Upper lobe of right lung (tissue), 1 donor: ENCODE measurements at places on chromosomes 7 and 10. TPM values are rescaled to one million over a fixed set of nuclear protein-coding genes. Genes with fewer than 3 reads are reported as not detected.

Gene RELN
- total RNA-seq, result 5.6 TPM

Gene RNF148
- total RNA-seq, result 1.9 TPM

Gene PLEKHA8
- 11.3 TPM for total RNA-seq

Gene CYP3A5
- total RNA-seq, result 15.1 TPM

Gene TMEM225B
- total RNA-seq, result 1.0 TPM

Gene NEUROG3
- not detected for total RNA-seq

Gene CABCOCO1
- total RNA-seq, result not detected

DNA sequence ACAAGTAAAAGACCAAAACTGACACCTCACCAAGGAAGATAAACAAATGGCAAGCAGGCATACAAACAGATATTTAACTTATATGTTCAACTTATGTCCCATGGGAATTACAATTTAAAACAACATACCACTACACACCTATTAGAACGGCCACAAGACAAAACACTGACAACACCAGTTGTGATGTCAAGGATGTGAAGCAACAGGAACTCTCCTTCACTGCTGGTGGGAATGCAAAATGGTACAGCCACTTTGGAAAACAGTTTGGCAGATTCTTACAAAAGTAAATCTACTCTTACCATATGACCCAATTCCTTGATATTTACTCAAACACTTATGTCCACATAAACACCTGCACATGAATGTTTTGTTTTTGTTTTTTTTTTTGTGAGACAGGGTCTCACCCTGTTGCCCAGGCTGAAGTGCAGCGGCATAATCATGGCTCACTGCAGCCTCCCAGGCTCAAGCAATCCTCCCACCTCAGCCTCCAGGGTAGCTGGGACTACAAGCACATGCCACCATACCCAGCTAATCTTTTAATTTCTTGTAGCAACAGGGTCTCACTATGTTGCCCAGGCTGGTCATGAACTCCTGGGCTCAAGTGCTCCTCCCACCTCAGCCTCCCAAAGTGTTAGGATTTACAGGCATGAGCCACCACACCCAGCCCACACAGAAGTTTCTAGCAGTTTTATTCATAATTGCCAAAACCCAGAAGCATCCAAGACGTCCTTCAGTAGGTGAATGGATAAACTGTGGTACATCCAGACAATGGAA, 27.3 kb downstream of the HERC4 start:
- H3K36me3 ChIP-seq, result no peaks in the 10 kb centered on the region
- H3K4me3 ChIP-seq, result no peak overlapping the region
- no peak overlapping the region for H3K27ac ChIP-seq
- no peaks in the 10 kb centered on the region for H3K27me3 ChIP-seq
- peaks cover 8% of the 10 kb centered on the region for H3K4me1 ChIP-seq
- DNase-seq, result no peak

DNA sequence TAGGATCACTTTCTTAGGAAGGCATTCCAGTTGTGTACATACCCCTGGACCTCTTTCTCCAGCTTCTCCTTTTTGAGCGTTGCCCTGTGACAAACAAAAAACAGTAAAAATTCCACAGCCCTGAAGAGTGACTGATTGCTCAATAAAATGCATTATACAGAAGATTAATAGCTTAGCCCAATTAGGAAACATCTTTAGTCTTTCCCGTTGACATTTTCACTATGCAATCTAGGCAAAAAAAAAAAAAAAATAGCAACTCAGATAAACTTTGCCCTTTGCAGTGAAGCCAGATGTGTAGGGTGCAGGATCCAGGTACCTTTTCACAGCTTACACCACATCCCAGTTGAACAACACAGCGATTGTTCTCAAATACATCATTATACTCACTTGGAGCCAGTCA, 17.9 kb downstream of the COL28A1 start:
- H3K4me3 ChIP-seq, result no peak overlapping the region
- H3K27me3 ChIP-seq, result no peaks in the 10 kb centered on the region
- H3K4me1 ChIP-seq, result no peaks in the 10 kb centered on the region
- no peaks in the 10 kb centered on the region for H3K36me3 ChIP-seq
- H3K27ac ChIP-seq, result no peak overlapping the region
- DNase-seq, result no peak

DNA sequence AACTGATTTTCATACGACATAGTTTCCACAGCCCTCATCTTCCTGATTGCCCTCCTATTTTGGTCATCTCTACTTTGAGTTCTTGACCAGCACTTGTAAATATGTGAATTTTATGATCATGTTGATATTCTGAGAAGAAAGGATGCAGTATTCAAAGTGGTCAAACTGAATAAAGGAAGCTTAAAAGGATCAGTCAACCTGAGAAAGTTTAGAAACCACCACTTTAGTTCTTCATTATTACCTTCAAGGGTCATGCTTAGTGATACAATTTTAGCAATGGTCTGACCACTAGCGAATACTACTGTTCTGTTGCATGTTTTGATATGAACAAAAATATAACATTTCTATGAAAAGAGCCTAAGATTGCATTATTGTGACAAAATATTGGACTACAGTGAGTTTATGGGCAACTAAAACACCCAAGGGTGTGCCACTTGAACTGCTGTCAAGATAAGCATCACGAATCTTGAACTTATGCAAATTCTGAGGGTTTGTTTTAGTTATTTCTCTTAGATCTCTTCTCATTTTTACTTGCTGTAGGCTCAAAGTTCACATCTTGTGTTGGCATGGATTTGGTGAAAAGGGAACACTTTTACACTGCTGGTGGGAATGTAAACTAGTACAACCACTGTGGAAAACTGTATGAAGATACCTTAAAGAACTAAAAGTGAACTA, 247.7 kb downstream of the IPMK start:
- H3K4me1 ChIP-seq, result no peaks in the 10 kb centered on the region
- no peaks in the 10 kb centered on the region for H3K27me3 ChIP-seq
- no peak for DNase-seq
- no peaks in the 10 kb centered on the region for H3K36me3 ChIP-seq
- H3K27ac ChIP-seq, result no peak overlapping the region
- no peak overlapping the region for H3K4me3 ChIP-seq

GRCh38 chr10:101453791-101454718, 100.1 kb downstream of the BTRC start:
- DNase-seq, result no peak
- H3K4me3 ChIP-seq, result no peak overlapping the region
- no peaks in the 10 kb centered on the region for H3K4me1 ChIP-seq
- H3K36me3 ChIP-seq, result no peaks in the 10 kb centered on the region
- no peaks in the 10 kb centered on the region for H3K27me3 ChIP-seq

GRCh38 chr10:374354-374753, 239.1 kb downstream of the ZMYND11 start:
- H3K27ac ChIP-seq, result no peak overlapping the region
- no peak for DNase-seq
- H3K4me1 ChIP-seq, result no peaks in the 10 kb centered on the region
- no peaks in the 10 kb centered on the region for H3K36me3 ChIP-seq

GRCh38 chr10:119131512-119132240, 27.8 kb downstream of the DENND10 start:
- H3K27me3 ChIP-seq, result no peaks in the 10 kb centered on the region
- H3K27ac ChIP-seq, result peak overlapping the region; percentile 80
- H3K4me1 ChIP-seq, result peaks cover 23% of the 10 kb centered on the region
- H3K4me3 ChIP-seq, result peak overlapping the region; percentile 50
- peaks cover 28% of the 10 kb centered on the region for H3K36me3 ChIP-seq

GRCh38 chr7:92831716-92832533, 4.4 kb downstream of the CDK6 start:
- H3K4me1 ChIP-seq, result peaks cover 34% of the 10 kb centered on the region
- peak overlapping the region; percentile 85 for H3K27ac ChIP-seq
- H3K4me3 ChIP-seq, result peak overlapping the region; percentile 77
- no peaks in the 10 kb centered on the region for H3K36me3 ChIP-seq

GRCh38 chr7:8105449-8106095, 137.0 kb downstream of the GLCCI1 start:
- no peaks in the 10 kb centered on the region for H3K36me3 ChIP-seq
- no peak overlapping the region for H3K27ac ChIP-seq
- H3K4me1 ChIP-seq, result no peaks in the 10 kb centered on the region
- no peak for DNase-seq

DNA sequence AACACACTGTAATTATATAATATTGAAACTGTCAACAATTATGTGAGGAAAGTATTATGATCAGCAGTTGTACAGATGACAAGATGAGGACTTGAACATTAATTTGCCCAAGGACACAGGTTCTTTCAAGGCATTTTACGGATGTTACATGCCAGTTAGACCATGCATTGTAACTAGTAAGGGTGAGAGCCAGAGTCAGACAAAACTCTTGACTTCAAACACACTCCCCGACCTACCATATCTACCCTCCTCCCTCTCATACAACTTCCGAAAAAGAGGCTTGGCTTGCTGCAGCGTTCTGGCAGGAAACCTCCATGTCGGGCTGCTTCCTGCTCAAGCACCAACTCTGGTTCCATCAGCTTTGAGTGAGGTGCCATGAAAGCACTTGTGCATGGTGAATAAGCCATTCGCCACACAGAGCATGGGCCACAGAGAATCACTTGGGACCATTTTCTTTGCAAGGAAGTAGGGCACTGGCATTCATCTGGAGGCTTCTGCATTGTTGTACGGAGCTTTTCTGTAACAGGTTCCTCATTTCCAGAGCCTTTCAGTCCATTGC, 53.2 kb downstream of the FOXI2 start:
- H3K36me3 ChIP-seq, result no peaks in the 10 kb centered on the region
- H3K4me3 ChIP-seq, result no peak overlapping the region
- no peaks in the 10 kb centered on the region for H3K27me3 ChIP-seq
- H3K4me1 ChIP-seq, result no peaks in the 10 kb centered on the region
- DNase-seq, result no peak

- no peak overlapping the region for H3K4me3 ChIP-seq
- H3K27me3 ChIP-seq, result no peaks in the 10 kb centered on the region
- no peaks in the 10 kb centered on the region for H3K36me3 ChIP-seq
- H3K27ac ChIP-seq, result no peak overlapping the region
- no peak for DNase-seq
- no peaks in the 10 kb centered on the region for H3K4me1 ChIP-seq
Observed at GRCh38 chr7:14754631-14755030, 147.9 kb downstream of the DGKB start.

GRCh38 chr10:8437896-8438295, 383.4 kb downstream of the GATA3 start:
- H3K36me3 ChIP-seq, result no peaks in the 10 kb centered on the region
- H3K27ac ChIP-seq, result no peak overlapping the region
- DNase-seq, result no peak
- no peak overlapping the region for H3K4me3 ChIP-seq
- H3K27me3 ChIP-seq, result no peaks in the 10 kb centered on the region
- no peaks in the 10 kb centered on the region for H3K4me1 ChIP-seq

- peaks cover 28% of the 10 kb centered on the region for H3K36me3 ChIP-seq
- H3K27me3 ChIP-seq, result no peaks in the 10 kb centered on the region
- H3K4me3 ChIP-seq, result no peak overlapping the region
- DNase-seq, result no peak
Observed at GRCh38 chr7:102421706-102422240, 11.6 kb upstream of the ORAI2 start.

GRCh38 chr10:50990568-50991455, 83.5 kb upstream of the PRKG1 start:
- H3K4me1 ChIP-seq, result peaks cover 6% of the 10 kb centered on the region
- peak overlapping the region; percentile 67 for H3K4me3 ChIP-seq
- peak; percentile 66 for DNase-seq
- no peaks in the 10 kb centered on the region for H3K27me3 ChIP-seq
- H3K36me3 ChIP-seq, result no peaks in the 10 kb centered on the region
- H3K27ac ChIP-seq, result peak overlapping the region; percentile 86

DNA sequence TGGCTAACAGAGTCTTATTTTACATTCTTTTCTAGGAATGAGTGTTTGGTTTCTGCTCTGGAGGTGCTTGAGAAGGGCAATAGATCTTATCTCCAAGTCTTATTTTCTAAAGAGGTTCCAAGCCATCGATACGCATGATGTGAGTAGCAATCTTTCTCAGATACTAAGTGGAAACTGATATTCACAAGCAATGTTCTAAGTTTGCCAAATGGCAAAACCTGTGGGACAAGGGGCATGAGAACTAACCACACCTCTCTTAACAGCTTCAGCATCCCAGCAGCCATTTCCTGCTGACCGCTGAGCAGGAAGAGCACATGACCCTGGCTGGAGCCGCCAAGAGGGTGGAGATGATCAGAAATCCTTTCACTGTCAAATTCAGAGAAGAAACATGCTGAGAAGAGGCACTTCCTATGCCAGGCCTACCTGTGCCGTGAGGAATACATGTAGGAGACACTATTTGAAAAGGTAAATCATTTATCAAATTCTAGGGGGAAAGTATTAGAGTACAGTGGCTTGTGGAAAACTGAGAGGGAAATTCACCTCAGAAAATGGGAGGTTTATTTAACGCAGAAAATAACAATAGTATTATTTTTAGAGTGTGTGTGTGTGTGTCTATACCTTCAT, 35.2 kb downstream of the CCDC71L start:
- H3K4me1 ChIP-seq, result peaks cover 4% of the 10 kb centered on the region
- no peaks in the 10 kb centered on the region for H3K36me3 ChIP-seq
- no peaks in the 10 kb centered on the region for H3K27me3 ChIP-seq
- no peak overlapping the region for H3K27ac ChIP-seq
- DNase-seq, result no peak
- no peak overlapping the region for H3K4me3 ChIP-seq

DNA sequence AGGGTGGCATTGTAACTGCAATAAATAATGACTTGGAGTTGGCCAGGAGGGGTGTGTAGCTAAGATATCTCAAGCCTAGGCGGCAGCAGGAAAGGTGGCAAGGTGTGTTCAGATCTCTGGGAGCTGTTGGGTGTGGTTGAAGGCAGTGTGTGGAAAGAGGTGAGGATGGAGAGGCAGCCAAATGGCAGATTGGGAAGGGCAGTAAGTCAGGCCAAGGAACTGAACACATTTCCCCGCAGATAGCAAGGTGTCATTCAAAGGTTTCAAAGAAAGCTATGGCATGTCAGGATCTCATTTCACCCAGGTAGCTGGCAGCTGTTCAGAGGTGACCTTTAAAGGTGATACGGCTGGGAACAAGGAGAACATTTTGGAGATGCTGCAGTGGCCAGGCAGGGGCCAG, 586.0 kb upstream of the MGMT start:
- no peak overlapping the region for H3K27ac ChIP-seq
- H3K27me3 ChIP-seq, result no peaks in the 10 kb centered on the region
- no peak overlapping the region for H3K4me3 ChIP-seq
- DNase-seq, result no peak

GRCh38 chr7:154836021-154836448, 166.9 kb downstream of the PAXIP1 start:
- no peak for DNase-seq
- H3K27me3 ChIP-seq, result peaks cover 6% of the 10 kb centered on the region
- H3K36me3 ChIP-seq, result no peaks in the 10 kb centered on the region
- no peak overlapping the region for H3K27ac ChIP-seq

- no peak overlapping the region for H3K27ac ChIP-seq
- H3K36me3 ChIP-seq, result no peaks in the 10 kb centered on the region
- H3K27me3 ChIP-seq, result no peaks in the 10 kb centered on the region
Observed at GRCh38 chr7:51005074-51005473, 222.4 kb upstream of the GRB10 start.

GRCh38 chr10:131187274-131187673, 124.2 kb downstream of the TCERG1L start:
- no peaks in the 10 kb centered on the region for H3K4me1 ChIP-seq
- H3K4me3 ChIP-seq, result no peak overlapping the region
- no peak overlapping the region for H3K27ac ChIP-seq
- peak; percentile 40 for DNase-seq

GRCh38 chr7:157699357-157700013, 362.7 kb downstream of the DNAJB6 start:
- peaks cover 37% of the 10 kb centered on the region for H3K27me3 ChIP-seq
- H3K4me1 ChIP-seq, result no peaks in the 10 kb centered on the region
- peak; percentile 22 for DNase-seq
- no peaks in the 10 kb centered on the region for H3K36me3 ChIP-seq
- H3K27ac ChIP-seq, result no peak overlapping the region
